Right ventricle myocardium inferior (tissue), 1 donor: ENCODE measurements at places on chromosomes 6 and 20.

DNA sequence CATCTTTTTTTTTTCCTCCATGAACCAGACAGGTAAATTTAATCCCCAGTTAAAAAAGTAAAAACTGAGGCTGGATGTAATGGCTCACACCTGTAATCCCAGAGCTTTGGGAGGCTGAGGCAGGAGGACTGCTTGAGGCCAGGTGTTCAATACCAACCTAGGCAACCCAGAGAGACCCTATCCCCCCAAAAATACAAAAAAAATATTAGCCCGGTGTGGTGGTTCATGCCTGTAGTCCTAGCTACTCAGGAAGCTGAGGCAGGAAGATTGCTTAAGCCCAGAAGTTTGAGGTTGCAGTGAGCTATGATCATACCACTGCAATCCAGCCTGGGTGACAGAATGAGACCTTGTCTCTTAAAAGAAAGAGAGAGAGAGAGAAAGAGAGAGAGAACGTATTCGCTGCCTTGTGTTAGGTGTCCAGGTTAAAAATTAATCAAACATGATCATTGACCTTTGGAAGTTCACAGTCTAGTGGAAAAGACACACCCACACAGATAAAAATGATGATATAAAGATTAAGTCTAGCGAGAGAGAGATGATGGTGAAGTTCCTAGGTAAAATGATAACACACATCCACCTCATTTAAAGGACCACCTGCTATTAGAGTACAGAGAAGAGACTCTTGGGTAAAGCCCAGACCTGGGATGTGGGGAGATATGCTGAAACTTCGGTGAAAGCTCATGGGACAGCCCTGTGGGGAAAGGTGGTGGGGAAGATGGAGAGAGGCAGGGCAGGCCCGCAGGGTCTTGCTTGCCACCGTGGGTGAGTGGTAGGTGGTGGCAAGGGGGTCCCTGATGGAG, 4.8 kb upstream of the NHSL1 start:
- no peak for DNase-seq

DNA sequence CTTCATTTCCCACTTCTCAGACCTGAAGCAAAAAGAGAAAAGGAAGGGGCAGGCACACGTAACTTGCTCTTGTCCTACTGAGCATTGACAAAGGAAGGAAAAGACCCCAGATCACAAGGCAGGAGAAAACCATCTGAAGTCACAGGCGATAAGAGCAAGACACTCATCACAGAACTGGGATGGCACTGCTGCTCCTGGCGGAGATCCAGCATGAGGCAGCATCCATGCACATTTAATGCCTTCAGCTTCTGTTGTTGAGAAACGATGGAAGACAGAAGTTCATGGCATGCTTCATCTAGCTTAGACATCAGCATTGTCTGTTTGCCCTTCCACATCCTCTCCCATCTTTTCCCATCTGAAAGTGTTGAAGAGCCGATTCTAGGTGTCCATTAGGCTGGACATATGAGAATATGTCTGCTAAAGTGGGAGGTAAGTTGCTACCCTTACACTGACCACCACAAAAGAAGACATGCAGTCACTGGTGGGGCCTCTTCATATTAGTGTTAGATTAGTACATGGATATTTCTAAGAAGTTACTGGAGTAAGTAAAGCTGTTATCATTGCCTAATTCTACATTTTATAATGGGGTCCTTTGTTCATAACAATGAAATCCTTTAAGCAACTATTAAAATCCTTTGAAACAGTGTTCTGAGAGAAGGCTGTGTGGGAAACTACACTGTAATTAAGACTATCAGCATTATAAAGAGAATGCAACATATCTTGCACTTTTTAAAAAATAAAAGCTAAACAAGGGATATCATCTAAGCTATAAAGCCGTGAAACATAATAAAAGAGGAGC, 618.5 kb downstream of the C6orf118 start:
- DNase-seq, result no peak

GRCh38 chr20:12217382-12217781, 299.7 kb downstream of the BTBD3 start:
- DNase-seq, result no peak

DNA sequence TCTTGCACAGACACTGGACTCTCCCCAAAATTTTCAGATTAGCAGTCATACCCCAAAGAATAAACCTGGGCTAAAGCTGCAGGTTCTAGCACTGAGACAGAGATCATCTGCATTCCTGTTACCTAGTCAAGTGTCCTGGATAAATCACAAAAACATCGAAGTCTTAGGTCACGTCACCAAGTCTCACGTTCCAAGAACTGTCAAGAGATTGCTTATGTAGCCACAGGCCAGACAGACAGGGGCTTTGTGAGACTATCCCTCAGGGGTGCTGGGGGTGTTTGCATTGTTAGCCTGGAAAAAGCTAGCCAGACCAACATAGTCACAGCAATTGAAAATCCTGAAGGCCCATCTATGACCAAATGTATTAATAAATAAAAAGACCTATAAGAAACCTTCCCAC, 243.1 kb upstream of the PREP start:
- no peak for DNase-seq

DNA sequence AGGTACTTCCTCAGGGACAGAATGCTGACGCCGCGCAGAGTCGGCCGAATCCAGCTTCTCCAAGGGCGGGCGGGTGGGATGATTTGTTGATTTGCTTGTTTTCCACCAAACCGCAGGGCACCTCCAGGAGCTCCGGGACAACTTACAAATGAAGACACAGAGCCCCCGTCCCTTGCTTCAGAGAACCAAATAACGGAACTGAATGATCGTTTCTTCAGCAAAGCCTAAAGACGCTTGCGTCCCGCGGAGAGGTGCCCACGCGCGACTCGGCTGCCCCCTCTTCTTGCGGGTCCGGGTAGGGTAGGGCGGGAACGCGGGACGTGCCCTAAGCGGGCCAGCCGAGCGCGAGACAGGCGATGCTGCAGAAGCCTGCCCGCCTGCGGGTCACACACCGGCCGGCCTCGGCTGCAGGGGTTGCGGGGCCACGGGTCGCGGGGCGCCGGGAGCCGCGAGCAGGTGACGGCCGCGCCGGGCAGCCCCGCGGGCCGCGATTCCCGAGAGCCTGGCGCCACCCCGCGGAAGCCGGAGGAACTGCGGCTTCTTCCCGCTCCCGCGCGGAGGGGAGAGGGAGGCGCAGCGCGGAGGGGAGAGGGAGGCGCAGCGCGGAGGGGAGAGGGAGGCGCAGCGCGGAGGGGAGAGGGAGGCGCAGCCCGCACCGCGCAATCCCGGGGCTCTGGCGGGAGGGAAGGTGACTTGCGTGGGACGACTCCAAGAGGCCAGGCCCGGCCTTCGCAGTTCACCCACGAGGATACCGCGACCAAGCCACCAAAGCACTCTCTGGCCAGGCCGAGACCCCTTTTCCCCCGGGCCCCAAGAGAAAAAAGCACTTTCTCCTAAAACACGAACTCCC, 7.7 kb upstream of the FOXF2 start:
- DNase-seq, result peak; percentile 76

DNA sequence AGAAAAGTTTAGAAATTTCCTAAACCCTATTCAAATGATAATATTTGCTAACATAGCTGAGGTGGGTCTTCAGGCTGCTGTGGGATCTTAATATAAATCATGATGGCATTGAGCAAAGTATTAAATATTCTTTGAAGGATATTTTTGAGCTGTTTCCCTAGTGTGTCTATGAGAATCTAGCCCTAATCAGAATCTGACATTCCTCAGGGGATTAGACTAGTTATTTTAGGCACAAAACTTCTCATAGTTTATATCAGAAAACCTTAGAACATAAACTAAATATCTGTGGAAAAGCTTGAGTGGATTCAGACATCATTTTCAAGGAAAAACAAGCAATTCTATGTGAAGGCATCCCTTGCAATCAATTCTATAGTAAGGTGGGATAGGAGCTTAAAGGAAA, 594.5 kb downstream of the RFPL4B start:
- DNase-seq, result no peak

DNA sequence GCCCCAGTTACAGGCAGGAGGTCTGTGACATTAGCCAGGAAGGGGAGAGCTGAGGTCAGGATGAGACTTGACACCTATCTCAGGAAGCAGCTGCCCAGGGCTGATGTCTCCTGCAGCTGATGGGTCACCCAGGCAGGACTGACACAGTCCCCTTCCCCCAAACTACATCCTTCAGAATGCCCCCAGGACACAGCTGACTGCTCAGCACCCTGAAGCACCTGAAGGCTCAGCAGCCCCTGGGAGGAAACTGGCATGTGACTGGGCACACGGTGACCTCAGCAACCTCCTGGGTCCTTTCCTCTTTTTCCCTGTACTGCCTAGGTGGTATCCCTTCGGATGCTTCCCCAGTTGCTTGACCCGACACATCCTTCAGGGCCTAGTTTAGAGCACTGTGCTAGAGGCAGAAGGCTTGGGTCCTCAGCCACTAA, 1.9 kb downstream of the SDC4 start:
- no peak for DNase-seq

DNA sequence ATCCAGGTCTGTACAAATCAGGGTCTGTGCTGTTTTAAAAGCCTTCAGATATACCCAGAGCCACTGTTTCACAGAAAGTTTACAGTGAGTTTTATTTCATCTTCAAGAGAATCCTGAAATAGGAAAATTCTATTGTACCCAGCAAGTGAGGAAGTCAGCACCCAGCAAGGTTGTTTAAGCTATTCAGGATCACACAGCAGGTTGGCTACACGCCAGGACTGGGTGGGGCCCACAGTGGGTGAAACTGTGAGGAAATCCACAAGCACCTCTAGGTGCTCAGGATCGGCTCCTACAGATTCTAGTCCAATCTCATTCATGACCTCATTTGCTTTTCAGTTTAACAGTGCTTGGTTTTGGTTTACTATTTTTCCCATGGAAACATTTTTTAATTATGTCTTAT, 128.9 kb downstream of the SYNDIG1 start:
- DNase-seq, result no peak

- no peak for DNase-seq
These were observed 307.1 kb upstream of the RSPO3 start for GRCh38 chr6:126811321-126811720.

DNA sequence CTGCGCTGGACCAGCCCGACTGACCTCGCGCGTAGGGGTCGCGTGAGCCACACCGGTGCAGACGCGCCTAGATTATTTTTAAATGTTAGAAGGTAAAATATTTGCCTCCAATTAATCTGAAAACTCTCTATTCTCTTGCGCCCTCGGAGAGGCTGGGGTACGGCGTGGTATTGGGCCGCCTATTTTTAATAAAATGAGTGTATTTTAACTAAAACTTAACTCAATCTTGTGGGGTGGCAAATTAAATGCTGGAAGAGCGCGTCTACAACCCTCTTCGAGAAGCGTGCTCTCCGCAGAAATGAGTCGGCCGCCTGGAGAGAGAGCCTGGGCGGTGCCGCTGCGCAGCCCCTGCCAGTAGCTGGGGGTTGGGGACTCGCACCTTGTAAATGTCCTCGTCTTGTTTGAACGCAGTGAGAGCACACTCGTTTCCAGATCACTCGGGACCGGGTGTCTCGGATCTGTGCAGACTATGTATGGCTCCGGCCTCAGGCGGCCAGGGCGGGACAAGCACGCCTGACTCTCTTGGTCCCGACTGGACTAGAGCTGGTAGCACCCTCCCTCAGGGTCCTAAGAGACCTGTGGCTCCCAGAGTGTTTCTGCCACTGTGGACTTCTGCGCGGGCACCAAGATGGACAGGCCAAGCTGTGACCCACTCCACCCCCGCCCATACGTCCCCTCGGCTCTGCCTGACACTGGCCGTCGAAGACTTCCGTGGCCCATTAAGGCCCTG, 2.0 kb upstream of the MAFB start:
- DNase-seq, result peak; percentile 64

DNA sequence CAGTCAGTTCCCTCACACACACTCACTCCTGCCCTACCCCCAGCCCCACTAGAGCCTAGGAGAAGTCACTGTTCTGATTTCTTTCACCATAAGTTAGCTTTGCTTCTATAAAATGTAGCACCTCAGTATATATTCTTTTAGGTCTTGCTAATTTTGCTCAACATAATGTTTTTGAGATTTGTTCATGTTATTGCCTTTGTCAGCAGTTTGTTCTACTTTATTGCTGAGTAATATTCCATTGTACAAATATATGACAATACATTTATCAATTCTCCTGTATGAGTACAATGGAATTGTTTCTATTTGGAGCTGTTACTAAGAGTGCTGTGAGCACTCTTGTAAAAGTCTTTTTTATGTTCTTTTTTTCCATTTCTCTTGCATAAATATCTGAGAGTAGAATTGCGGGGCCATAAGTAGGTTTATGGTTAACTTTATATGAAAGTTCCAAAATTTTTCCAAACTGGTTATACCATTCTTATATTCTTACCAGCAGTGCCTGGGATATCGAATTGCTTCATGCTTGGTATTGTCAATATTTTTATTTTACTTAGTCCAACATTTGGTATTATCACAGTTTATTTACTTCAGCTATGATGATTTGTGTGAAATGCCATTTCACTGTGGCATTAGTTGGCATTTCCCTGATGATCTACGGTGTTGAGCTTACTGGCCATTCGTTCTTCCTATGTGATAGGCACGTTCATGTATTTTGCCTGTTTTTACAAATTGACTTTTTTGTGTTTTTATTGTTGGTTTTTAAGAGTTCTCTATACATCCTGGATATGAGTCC, 25.3 kb downstream of the EDN1 start:
- no peak for DNase-seq

DNA sequence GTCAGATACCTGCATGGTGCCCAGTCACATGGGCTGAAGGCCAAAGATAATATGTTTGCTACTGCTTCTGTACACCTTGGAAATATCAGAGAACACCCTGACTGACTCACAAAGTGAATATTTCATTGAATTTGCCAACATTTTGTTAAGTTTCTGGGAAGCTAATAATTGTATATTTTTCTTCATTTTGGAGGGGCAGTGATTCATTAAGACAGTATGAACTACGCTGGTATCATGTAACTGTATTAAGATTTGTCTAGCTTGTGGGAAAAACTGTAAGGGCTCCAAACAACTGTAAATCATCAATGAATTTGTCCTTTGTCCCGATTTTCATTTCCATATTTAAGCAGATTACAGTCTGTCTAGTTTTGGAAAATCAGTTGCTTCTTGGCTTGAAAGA, 102.3 kb upstream of the CCN2 start:
- DNase-seq, result no peak

DNA sequence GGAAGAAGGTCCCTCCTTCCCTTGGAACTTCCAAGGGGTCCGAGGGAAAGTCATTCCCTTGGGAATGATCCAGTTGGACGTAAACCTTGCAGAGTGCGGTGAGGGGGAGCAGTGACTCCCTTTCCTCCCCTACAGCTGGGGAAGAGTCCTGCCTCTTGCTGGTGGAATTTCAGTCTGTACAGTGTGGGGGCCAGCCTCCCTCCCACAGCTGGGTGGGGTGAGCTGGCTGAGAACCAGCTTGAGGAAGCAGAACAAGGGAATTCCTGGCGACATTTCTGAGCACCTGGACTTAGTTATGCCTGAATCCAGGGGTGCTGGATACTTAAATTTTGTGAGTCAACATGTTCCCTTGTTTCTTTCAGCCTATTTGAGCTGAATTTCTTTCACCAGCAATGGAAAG, 152.0 kb downstream of the ANKRD60 start:
- DNase-seq, result no peak

GRCh38 chr6:72386324-72386723, 235.5 kb upstream of the KCNQ5 start:
- DNase-seq, result no peak
